Left hindlimb (tissue), 1 donor: ENCODE measurements at places on chromosomes 6 and 20.

- no peak for DNase-seq
These were observed 134.8 kb upstream of the SLC24A3 start for GRCh38 chr20:19077370-19078220.

- DNase-seq: no peak
These were observed 394.9 kb upstream of the RGS17 start for GRCh38 chr6:153525998-153526397.

GRCh38 chr6:38378801-38379200 is 260.9 kb downstream of the BTBD9 start:
- no peak for DNase-seq

DNA sequence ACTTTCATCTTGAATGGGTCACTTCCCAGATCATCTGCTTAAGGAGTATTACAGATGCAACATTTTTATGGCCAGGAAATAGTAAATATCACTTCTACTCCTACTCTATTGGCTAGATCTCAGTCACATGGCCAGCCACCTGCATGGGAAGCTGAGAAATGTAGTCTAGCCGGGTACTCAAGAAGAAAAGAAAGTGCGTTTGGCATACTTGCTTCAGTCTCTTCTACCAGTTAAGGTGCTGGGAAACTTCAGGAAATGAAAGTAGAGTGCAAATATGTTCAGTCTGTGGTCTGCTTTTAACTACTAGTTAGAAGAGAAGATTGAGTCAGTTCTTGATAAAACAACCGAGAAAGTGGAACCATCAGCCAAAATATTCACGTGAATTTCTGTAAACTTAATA is 129.2 kb downstream of the PDSS2 start:
- DNase-seq: no peak

GRCh38 chr6:86558318-86558717 is 379.0 kb upstream of the HTR1E start:
- DNase-seq: no peak

DNA sequence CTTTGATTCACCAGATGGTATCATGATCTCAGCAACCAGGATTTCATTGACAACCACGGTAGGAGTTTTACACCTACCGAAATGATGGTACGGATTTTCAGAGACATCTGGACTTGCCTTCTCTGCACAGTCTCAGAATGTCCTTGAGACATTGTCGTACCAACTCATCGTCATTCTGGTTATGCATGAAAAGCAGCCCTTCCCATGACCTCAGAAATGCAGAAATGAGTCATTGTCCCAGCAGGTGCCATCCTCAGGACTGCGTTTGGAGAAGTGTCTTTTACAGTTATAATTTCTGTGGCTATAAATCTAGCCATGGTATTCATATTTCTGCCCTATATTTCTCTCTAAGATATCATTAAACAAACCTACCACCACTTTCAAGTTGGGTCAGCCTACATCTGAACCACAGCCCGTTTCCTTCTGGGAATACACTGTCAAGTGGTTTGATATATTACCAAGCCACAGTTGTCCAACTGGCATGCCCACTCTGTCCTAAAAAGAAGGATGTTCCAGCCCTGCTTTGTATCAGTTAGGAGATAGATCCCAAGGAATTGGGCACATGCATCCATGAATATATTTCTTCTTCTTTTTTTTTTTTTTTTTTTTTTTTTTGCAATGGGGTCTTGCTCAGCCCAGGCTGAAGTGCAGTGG is 7.5 kb upstream of the BFSP1 start:
- DNase-seq: no peak

GRCh38 chr6:12516070-12516469 is 200.5 kb upstream of the PHACTR1 start:
- DNase-seq: no peak

- no peak for DNase-seq
These were observed 58.5 kb downstream of the SUN5 start for GRCh38 chr20:32945710-32946221.

DNA sequence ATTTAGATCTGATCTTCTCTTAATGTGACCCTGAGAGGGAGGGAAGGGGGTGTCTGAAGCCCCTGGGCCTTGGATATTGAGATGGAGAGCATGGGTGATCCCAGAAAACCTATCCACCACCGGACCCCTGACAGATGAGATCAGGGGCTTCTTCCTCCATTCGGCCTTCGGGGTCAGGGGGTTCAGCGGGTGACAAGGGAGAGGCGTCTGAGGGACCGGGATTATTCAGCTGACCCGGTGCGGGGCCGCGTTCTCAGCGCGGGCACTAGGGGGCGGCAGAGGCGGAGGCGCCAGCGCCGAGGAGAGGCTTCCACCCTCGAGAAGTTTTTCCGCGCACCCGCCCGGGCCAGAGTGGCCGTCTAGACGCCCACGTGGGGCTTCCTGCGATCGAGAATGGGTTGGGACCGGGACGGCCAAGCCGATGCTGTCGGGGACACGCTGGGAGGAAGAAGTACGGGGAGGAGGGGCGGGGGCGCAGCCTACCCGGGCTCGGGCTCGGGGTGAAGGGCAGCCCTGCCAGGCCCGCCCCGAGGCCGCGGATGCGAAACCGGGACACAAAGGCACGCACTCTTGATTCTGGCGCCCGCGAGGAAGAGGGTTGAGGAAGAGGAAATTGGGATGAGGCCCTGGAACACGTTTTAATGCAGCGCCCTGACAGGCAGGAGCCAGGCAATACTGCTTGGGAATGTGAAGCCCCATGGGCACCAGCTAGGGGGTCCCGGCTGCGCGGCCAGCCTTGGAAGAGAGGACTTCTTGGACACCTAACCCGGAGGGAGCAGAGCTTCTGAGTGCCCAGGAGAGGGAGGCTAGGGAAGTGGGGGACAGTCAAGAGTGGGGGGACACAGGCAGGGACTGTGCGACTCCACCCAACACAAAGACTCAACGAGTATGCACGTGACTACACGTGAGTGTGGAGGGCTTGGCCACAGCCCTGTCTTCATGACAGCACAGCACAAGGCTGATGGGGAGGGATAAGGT is 30.6 kb downstream of the COL11A2 start:
- peak; percentile 88 for DNase-seq

GRCh38 chr6:121549736-121550135 is 114.3 kb downstream of the GJA1 start:
- DNase-seq: no peak

DNA sequence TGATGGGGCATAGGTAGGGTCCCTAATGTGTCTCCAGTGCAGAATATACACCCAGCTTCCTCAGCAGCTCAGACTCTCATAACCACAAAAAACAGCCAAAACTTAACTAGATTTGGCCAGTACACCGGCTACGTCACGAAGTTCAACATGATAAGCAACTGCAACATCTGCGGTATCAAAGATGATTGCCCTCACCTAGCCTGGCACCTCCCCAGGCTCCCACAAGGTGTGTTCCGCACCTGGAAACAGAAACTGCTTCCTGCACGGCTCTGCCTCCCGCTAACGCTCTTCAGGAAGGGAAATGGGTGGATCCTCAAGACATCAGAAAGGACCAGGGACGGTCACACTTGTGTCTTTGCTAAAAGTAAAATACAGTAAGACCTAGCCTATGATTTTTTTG is 9.5 kb downstream of the TXNDC5 start:
- no peak for DNase-seq

DNA sequence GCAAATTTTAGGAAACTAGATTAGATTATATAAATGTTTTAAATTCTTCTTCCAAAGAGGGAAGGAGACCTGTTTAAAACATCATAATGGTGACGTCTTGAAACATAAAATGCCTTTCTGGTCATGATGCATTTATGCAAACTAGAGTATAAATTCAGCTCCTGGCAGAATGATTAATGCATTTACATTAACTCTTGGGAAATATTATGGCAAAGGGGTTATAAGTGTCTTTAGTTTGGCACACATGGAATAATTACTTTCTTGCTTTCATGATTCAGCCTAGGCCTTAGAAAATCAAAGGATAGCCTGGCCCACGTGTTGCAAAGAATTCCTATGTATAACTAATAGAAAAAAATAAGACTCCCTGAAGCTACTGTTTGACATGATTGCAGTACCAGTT is 639.2 kb downstream of the RFPL4B start:
- no peak for DNase-seq

GRCh38 chr6:128723667-128724066 is 159.3 kb upstream of the LAMA2 start:
- DNase-seq: no peak

DNA sequence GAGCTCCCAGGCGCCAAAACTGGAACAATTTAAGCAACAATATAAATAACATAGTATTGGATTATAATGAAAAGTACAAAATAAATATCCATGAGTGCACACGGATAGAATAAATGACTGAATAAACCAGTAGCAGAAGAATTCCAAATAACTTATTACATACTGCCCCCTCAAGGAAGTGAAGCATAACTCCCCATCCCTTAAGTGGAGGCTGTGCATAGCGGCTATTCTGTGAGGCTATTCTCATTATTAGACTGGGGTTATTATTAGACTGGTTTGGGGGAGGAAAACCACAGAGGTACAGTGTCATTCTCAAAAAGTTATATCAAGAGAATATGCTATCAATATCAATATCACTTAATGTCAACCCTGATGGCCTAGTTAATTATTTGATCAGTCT is 94.4 kb upstream of the SIRPA start:
- DNase-seq: no peak

DNA sequence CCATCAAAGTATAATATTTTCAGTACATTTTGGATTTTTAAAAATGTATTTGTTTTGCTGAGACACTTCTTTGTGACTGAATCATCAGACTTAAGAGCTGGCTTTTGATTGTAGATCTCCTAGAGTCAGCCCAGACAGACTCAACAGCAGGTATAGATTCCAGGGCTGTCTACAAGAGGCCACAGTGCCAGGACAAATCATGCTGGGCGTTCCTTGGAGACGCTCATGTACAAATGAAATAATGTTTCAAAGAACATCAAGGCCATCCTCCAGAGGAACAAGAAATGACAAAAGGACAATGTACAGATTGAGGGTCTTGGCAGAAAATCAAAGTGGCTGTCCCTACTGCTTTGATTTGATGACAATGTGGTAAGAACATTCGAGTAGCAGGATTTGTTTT is 369.3 kb downstream of the GRIK2 start:
- DNase-seq: no peak

DNA sequence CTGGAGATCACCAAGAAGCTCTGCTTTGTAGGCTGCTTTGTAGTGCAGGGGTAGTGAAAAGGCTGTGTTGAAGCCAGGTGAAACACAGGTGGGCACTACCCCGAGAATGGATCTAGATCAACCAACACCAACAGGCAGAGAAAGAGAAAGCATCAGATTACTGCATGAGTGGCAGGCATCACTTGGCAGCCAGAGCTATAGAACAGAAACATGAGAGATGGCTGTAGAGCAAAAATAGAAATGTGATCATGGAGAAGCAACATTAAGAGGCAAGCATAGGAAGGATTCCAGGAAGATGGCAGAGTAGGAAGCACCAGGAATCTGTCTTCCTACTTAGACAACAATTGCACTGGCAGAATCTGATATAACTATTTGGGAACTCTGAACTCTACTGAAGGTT is 311.1 kb upstream of the TCF21 start:
- DNase-seq: no peak

GRCh38 chr20:53425941-53426340 is 167.7 kb downstream of the ZNF217 start:
- DNase-seq: no peak

DNA sequence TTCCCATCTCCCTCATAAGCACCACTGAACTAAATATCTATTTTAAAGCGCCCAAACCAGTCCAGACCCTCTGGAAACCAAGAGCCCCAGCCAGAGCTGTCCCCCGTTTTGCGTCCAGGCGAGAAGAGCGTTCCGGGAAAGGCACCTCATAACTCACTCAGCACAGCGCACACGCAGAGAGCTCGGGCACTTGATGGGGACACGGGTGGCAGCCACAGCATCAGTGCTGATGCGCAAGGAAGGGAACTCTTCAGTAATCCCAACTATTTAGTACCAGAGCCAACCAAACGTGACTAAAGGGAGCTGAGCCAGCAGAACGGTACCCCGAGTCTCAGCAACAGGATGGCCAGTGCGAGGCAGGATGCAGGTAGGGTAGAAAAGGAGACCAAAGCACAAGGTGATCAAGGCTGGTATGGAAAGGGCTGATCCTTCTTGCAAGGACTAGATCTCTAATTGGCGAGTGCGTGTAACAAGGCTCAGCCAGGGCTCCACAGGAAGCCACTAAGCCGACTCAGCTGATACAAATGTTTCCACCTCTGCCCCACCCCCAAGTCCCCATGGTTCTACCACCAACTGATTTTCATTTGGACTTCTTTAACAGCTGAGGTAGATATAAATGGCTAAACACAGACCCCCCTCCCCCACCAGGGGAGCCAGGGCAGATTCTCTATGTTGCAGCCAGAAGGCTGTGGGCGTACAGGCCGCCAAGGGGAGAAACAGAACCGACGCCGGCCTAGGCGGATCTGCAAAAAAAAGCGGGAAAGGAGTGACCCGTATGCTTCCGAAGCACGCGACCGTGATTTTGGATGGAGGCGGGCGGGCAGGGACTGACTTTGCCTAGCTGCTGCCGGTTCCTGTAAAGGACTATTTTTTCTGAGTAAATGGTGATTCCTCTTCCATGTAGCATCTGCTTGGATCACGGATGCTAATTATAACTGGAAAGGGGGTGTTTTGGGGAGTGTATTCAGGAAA is 183.5 kb upstream of the COL21A1 start:
- DNase-seq: no peak

DNA sequence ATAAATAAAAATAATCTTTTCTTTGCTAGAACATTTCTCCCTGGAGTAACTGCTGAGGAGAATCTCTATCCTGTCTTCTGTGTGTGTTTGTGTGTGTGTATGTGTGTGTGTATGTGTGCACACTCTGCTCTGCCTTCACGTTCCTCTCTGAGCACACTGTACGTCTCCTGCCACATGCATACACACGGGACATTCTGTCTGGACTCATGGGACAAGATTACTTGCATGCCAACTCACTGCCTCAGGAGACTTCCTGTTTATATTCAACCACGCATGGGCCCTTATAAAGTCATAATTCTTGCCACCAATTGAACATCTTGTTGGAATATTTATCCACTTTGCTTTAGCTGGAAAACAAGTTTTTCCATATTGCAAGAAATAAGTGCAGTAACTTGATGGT is 930.6 kb downstream of the KIF16B start:
- no peak for DNase-seq

GRCh38 chr6:158629367-158630221 is 14.9 kb downstream of the DYNLT1 start:
- no peak for DNase-seq

- DNase-seq: no peak
These were observed 16.8 kb downstream of the SNRPB start for GRCh38 chr20:2453792-2454191.

GRCh38 chr6:329888-330691 is 37.8 kb downstream of the DUSP22 start:
- DNase-seq: peak; percentile 54

DNA sequence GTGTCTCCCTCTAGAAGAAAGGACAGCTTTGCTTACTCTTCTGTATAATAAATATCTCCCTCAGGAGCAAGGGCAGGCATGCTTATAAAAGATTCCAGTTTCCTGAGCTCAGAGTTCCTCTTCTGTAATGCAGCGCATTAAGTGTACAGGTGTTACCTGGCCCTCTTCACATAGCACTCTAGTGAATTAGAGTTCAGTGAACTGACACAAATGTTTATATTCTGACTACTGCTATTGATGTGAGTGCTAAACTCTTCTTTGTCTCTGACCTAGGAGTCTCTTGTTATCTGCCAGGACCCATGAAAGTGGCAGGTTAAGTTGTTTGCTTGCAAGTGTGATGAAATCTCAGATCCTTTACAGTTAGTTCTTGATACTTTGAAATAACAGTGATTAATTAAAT is 33.5 kb downstream of the CYB5R4 start:
- no peak for DNase-seq
